ENCODE measurements at places on chromosomes 1 and 21.
A peak's percentile ranks its signal among the peaks of the same experiment; 100 is the strongest.

- DNase-seq, result no peak
Observed at GRCh38 chr1:15180945-15181523, 27.5 kb downstream of the TMEM51 start.

GRCh38 chr1:212291505-212292134 lies 6.4 kb downstream of the PPP2R5A start:
- peak; percentile 75 for DNase-seq

- no peak for DNase-seq
Observed at GRCh38 chr1:111847466-111847865, 91.8 kb downstream of the DDX20 start.

GRCh38 chr1:21875621-21876063 lies 61.5 kb downstream of the HSPG2 start:
- DNase-seq, result no peak

- no peak for DNase-seq
Observed at GRCh38 chr1:50846224-50846839, 113.7 kb downstream of the FAF1 start.

DNA sequence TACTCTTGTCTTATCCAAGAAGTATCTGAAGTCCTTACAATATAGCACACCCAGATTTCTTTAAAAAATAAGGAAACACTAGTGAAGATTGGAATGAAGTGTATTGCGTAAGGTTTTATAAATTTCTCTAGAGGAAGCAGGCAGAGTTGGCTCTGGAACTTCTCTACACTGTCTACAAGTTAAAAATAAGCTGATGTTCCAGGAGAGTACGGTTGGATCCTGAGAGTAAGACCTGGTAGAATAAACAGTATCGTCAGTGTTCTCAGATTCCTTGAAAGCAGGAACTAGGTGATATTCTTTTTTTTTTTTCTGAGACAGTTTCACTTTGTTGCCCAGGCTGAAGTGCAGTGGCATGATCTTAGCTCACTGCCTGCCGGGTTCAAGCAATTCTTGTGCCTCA lies 107.9 kb downstream of the USP25 start:
- no peak for DNase-seq

GRCh38 chr1:31978843-31979400 lies 34.7 kb upstream of the KHDRBS1 start:
- DNase-seq, result no peak

DNA sequence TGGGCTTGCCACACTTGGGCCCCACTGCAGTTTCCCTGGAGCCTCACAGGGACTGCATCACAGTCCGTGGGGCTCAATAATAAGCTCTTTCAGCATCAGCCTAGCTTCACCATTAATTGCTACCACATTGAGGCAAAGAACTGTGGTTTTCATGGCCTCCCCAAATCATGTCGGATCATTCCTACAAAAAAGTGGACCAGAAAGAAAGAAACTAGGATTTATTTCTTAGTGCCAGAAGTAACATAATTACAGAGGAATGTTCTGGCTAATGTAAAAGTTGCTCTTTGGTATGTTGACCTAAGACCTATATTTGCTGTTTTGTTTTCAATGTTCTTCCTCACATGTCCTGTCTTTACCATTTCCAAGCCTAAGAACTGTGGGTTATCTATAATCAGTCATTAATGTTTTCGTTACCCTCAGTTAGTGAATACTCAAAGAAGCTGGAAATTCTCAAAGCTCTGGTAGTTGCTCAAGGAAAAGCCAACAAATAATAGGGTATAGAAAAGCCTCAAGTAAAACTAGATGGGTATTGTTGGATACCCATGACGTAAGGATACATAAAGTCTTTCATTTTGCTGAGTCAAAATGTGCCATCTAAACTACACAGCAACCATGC lies 173.9 kb downstream of the LTN1 start:
- no peak for DNase-seq

GRCh38 chr1:112849425-112850033 lies 106.5 kb downstream of the SLC16A1 start:
- peak; percentile 71 for DNase-seq

DNA sequence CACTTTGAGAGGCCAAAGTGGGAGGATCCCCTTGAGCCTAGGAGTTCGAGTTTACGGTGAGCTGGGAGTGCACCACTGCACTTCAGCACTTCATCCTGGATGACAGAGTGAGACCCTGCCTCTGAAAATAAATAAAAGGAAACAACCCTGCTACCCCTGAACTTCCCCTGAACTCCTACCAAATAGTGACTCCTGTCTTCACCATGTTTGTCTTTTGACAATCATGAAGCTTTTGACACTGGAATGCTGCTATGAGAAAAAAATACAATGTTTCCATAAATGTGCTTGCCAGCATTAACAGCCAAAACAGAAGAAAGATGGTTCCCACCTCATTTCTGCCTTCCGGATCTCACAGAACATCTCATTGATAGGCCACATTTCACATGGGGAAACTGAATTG lies 10.4 kb downstream of the ZBTB8A start:
- no peak for DNase-seq

DNA sequence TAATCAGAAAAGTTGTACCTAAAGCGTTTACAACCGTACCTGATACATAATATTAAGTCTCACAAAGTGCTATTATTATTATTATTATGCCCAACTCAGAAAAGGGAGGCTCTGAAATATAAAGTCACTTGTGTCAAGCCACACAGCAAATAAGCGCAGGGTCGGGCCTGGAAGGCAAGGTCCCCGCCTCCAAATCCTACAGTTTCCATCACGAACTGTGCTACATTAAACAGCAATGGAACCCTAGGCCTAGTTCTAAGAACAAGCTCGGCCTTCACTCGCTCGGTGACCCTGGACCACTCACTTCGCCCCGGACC lies 549 bp downstream of the PARS2 start:
- DNase-seq, result no peak

GRCh38 chr1:74463333-74463988 lies 49.0 kb downstream of the LRRC53 start:
- peak; percentile 15 for DNase-seq

GRCh38 chr1:215923129-215923824 lies 356.2 kb downstream of the KCTD3 start:
- DNase-seq, result peak; percentile 53

DNA sequence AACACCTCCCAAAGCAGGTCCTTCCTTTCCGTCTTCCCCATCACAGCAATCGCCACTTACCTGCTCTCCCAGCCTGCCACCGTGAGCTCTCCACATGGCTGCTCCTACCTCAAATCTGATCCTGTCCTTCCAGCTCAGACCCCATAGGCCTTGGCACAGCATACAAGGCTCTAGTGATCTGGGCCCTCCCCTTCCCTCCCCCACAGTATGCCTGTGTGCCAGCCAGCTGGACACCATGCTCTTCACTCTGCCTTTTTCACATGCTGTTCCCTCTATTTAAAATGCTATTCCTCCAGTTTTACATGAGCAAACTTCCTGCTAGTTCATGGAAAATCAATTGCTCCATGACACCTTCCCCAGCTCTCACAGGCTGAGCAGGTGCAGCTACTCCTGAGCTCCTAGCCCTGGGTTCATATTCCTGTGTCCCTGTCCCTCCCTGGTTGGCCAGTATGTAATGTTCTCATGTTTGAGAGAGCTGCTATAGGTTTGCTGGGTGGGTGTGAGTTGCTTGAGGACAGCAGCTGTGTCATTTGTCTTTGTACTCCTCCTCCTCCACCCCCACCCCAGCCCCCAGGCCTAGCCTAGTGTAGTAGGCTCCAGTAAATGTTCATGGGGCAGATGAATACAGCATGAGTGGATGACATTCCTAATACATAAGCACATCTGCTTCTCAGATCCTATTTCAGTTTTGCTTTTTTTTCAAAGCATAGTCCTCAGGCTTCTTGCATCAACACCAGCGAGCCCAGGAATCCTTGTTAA lies 6.3 kb upstream of the TNNT2 start:
- peak; percentile 95 for DNase-seq

DNA sequence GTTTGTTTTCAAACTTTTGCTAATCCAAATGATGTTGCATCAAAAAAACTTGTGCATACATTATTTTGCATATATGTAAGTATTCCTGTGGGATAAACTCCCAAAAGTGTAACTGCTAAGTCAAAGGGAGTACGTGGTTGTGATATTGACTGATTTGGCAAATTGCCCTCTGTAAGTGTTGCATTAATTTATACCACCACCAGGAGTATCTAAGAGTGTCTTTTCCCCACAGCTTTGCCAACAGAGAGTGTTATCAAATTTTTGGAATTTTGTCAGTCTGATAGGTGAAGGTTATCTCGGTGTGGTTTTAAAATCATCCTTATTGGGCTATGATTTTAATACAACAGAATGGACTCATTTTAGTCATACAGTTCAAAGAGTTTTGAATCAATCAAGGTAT lies 30.1 kb upstream of the PARP1 start:
- DNase-seq, result peak; percentile 54

GRCh38 chr1:236623371-236624166 lies 19.3 kb upstream of the HEATR1 start:
- peak; percentile 43 for DNase-seq

GRCh38 chr1:208149776-208150514 lies 94.2 kb downstream of the PLXNA2 start:
- DNase-seq, result no peak

GRCh38 chr1:158203693-158204457 lies 23.2 kb downstream of the CD1D start:
- peak; percentile 76 for DNase-seq

GRCh38 chr1:67969446-67969845 lies 81.0 kb downstream of the DIRAS3 start:
- no peak for DNase-seq

DNA sequence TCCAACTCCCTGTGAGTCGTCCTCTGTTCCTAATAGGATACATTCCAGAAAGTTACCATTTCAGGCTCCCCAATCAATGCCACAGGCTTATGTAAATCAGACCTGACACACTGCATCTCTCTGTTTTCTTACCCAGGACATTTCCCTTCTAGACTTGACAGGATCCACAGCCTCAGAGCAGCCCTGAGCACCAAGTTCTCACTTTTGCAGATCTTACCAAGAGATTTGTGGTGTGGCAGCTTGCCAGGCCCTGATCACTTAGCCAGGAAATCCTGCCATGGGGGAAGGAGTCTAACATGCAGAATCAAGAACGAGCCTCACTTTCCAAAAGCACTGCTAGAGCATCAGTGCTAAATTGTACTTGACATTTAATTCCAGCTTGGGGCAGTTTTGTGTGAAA lies 202.9 kb downstream of the TBX15 start:
- no peak for DNase-seq

GRCh38 chr1:231949277-231950091 lies 322.9 kb downstream of the DISC1 start:
- DNase-seq, result no peak

- no peak for DNase-seq
Observed at GRCh38 chr1:61699911-61700851, 24.8 kb downstream of the TM2D1 start.

Data from ELR (cell line).